GM12891 (cell line): ENCODE measurements at places on chromosomes 2 and 18.

GRCh38 chr2:136351684-136352083, 233.7 kb upstream of the CXCR4 start:
- DNase-seq = no peak

DNA sequence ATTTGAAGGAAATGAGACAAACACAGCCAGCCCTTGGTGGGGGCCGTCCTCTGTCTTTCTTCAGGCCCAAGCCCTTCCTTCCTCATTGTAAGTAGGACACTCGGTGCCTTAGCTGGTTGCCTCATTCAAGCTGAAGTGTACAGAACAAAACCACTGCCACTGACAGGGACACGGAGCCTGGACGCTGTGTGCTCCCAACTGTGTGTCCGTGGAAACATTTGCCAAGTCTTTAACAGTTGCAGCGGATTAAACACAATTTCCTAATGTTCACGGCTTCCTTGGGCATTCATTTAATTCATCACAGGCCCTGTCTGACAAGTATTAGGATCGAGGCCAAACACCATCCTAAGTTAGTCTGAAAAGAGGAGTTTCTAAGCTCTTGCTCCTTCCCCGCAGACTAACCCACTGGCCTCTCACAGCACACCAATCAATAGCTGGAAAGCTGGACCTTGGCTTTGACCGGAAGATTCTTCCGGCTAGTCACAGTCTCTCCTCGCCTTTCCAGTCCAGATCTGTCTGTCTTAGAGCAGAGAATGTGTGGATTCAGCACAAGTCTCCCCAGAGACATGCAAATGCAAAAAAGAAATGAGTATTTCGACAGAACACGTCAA, 68.7 kb upstream of the ACSL3 start:
- no peak for DNase-seq

DNA sequence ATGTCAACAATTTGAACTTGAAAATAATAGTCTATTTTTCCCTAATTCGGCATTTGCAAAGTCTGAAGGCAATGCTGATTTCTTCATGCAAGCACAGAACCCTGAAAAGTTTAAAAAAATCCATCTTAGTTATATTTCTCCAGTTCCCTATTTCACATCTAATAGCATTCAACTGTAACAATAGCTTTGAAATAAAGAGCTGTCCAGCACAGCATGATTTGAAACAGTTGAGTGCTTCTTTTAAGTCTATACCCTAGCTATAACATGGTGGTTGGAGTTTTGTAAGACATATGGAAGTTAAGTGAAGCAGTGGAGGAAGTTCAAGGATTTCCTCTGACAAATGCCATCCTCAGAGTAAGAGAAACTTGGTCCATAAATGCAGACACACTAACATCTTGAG, 691.9 kb downstream of the ERBB4 start:
- no peak for DNase-seq

DNA sequence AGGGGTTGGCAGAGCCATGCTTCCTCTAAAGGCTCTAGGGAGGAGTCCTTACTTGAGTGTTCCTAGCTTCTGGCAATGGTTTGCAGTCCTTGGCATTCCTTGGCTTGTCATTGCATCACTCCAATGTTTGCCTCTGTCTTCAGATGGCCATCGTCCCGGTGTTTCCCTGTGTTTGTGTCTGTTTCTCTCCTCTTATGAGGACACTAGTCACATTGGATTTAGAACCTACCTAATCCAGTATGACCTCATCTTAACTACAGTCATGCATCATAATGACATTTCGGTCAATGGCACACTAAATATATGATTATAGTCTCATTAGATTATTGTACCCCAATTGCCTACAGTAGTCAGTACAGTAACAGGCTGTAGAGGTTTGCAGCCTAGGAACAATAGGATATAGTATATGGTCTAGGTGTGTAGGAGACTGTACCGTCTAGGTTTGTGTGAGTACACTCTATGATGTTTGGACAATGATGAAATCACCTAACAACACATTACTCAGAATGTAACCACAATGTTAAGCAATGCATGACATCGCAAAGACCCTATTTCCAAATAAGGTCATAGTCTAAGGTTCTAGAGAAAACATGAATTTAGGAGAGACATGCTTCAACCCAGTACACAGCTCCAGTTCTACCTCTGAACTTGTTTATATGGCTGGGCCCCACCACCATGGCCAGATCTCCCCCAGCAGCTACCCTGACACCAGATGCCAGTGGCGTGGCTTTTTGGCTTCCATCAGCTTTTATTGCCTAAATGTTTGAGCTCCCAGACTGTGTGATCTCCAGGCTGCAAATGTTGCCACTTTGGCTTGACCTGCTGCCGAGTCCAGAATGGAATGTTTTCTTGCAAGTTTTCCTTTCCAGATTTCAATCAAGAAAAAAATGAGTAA, 22.1 kb downstream of the SRD5A2 start:
- no peak for DNase-seq

DNA sequence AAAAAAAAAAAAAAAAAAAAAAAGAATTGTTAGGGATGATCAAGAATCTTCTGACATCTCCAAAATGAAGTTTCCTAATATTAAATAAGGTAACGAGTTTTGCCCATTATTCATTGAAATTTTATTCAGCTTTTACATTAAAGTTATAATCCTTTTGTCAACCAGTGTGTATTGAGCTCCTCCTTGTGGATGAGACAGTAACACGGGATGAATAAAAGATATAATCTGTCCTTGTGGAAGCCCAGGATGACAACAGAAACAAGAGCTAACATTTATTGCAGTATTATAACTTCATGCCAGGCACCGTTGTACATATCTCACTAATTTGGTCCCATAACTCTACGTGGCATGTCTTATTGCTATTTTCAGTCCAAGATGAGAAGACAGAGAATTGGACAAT, 33.4 kb upstream of the SERPINB7 start:
- no peak for DNase-seq

DNA sequence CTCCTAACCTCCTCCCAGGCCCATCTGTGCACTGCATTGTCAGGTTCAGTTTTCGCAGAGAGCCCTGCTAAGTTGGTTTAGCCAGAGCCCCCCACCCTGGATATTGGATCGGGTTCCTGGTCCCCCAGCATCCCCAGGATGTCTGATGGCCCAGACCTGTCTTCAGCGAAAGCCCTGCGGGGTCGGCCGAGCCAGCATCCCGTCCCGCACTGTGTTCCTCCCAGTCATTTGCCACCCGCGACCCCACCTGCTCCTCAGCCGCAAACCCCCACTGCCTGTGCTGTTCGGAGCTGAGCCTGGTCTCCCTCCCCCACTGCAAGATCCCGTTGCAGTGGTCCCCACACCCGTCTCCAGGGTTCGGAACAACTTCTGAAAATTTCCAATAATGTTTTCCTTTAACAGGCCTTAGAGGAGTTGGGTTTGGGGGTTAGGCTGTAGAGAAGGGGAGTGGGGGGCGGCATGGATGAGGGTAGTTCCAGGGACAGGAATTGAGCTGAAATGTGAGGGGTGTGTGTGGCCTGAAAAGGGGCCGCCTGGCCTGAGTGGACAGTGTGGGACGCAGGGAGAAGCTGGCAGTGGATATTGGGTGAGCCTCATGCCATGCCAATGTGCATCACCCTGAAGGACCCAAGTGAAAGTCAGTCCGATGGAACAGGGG, 1.6 kb upstream of the COPS9 start:
- DNase-seq = no peak

- no peak for DNase-seq
These were observed 7.7 kb upstream of the SULT1C4 start for GRCh38 chr2:108370080-108370479.

- no peak for DNase-seq
These were observed 365.3 kb downstream of the NBAS start for GRCh38 chr2:15195813-15196212.

- DNase-seq = no peak
These were observed 726.0 kb downstream of the KCNJ3 start for GRCh38 chr2:155424518-155424917.
